ENCODE measurements at places on chromosomes 5 and 9.

- no peaks in the 10 kb centered on the region for H3K4me1 ChIP-seq
- H3K27me3 ChIP-seq: no peaks in the 10 kb centered on the region
- H3K27ac ChIP-seq: no peak overlapping the region
- no peak for DNase-seq
These were observed 506.9 kb downstream of the TLE1 start for GRCh38 chr9:81182431-81182830.

DNA sequence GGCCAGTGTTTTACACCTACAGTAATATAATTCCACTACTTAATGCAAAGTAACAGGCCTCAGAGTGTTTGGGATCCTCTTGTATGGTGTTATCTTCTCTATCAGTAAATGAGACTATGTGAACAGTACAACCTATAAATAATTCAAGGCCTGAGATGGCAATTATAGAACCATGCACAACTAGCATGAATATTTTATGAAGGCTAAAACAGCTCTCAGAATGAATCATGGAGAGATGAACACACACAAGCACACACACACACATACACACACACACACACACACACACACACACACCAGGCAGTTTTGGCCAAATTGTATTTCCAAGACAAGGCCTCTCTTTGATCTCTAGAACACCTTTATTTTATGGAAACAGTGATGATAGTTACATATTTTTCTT, 224.9 kb downstream of the EBF1 start:
- DNase-seq: no peak
- H3K27me3 ChIP-seq: no peaks in the 10 kb centered on the region
- H3K27ac ChIP-seq: peak overlapping the region; percentile 37
- peaks cover 3% of the 10 kb centered on the region for H3K4me1 ChIP-seq
- no peak overlapping the region for H3K4me3 ChIP-seq

GRCh38 chr5:74582853-74583252, 57.7 kb downstream of the ENC1 start:
- no peak overlapping the region for H3K4me3 ChIP-seq
- no peaks in the 10 kb centered on the region for H3K27me3 ChIP-seq

DNA sequence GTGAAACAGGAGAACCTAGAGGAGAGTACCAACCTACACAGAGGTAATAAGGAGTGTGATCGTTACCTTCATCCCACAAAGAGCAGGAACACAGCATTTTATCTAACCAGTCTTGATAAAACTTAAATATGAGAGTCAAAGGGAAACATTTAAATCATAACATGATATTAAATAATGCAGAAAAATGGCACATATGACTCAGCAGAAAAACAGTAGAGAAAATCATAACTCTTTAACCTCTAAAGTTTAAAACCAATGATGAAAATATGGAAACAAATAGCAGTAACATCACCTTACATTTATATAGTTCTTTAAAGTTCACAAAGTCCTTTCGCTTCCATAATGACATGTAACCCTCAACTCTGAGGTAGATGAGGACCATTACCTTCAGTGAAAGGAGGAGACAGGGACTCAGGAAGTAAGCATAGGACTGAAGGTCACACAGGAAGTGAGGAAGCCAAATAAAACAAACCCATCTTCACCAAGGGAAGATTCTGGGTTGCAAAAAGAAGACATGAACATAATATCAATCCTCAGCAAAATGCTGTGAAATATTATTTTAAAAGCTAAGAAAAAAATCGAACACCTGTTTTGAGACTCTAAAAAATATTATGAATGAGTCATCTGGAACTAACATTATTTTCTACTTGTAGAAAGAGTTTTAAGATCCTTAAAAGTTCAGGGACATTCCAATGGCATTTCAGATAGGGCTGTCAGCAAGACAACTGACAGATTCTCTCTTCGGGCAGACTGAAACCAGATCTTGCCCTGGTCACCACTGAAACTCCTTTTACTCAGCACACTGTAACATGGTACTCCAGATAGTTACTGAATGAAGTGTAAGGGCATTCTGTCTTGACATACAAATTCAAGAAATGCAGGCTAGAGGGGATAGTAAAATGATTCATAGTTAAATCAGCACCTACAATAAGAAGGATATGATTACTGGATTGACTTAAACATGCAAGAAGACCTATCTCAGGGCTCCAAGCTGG, 148.5 kb downstream of the EPB41L4A start:
- no peak overlapping the region for H3K4me3 ChIP-seq
- H3K27ac ChIP-seq: no peak overlapping the region
- H3K27me3 ChIP-seq: no peaks in the 10 kb centered on the region
- H3K4me1 ChIP-seq: no peaks in the 10 kb centered on the region
- no peaks in the 10 kb centered on the region for H3K36me3 ChIP-seq

DNA sequence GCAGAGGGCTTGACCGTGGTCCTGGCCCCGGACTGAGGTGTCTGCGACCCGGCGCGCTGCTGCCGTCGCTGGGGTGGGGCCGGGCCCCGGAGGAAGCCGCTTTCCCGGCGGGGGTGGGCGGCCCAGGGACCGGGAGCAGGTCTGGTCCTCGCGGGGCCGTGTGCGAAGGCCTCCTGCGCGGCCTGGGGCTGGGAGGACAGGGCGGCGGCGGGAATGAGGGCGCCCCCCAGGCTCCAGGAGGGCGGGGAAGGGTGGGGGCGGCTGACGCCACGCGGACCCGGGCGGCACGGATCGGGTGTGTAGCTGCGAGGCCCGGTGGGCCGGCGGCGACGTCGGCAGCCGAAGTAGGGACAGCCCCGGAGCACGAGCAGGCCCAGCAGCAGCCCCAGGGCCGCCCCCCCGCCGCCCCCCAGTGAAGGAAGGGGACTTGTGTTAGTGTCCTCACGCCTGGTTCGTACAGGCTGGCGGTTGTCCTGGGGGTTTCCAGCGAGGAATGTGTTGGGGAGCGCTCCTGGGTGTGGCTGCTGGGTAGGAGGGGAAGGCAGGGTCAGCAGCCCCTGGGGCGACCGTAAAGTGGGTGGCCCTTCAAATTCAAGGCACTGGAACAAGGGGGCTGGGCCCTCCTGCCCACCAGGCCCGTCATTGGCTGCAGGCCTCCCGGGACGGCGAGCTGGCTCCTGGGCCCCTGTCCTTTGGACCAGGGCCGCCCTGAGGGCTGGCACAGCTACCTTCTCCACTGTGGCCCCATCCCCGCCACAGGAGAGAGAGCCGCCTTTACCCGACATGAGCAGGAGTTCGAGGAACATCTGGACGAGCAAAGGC, 597 bp upstream of the TMEM250 start:
- H3K4me3 ChIP-seq: peak overlapping the region; percentile 65
- DNase-seq: peak; percentile 71
- no peaks in the 10 kb centered on the region for H3K36me3 ChIP-seq

GRCh38 chr5:180072556-180072955, 997 bp upstream of the RNF130 start:
- no peaks in the 10 kb centered on the region for H3K36me3 ChIP-seq
- H3K4me1 ChIP-seq: peaks cover 64% of the 10 kb centered on the region
- DNase-seq: no peak
- H3K27me3 ChIP-seq: no peaks in the 10 kb centered on the region

- no peak for DNase-seq
- no peak overlapping the region for H3K4me3 ChIP-seq
- no peaks in the 10 kb centered on the region for H3K27me3 ChIP-seq
- no peaks in the 10 kb centered on the region for H3K36me3 ChIP-seq
- no peak overlapping the region for H3K27ac ChIP-seq
- no peaks in the 10 kb centered on the region for H3K4me1 ChIP-seq
These were observed 85.1 kb downstream of the BRINP1 start for GRCh38 chr9:119284118-119284517.

DNA sequence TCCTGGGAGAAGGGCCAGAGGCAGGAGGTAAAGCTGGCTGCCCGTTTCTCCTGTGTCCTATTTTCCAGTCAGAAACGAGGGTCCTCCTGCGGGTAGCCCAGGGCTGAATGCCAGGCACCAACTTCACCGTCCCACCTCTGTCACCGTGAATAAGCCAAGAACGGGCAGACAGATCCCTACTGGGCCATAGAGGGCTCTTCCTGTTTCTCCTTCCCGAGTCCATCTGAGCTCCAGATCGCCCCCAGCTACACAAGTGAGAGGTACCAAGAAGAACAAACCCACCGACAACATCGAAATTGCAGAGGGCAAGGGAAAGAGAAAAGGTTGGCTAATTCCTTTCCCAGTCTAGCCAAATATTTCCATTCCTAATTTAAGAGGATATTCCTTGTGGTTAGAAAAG, 93.7 kb downstream of the SPOCK1 start:
- no peaks in the 10 kb centered on the region for H3K4me1 ChIP-seq
- no peaks in the 10 kb centered on the region for H3K27me3 ChIP-seq
- H3K4me3 ChIP-seq: no peak overlapping the region

GRCh38 chr9:77158772-77159513, 18.4 kb upstream of the VPS13A start:
- no peaks in the 10 kb centered on the region for H3K36me3 ChIP-seq
- H3K27me3 ChIP-seq: no peaks in the 10 kb centered on the region
- H3K27ac ChIP-seq: no peak overlapping the region
- DNase-seq: no peak
- no peaks in the 10 kb centered on the region for H3K4me1 ChIP-seq

DNA sequence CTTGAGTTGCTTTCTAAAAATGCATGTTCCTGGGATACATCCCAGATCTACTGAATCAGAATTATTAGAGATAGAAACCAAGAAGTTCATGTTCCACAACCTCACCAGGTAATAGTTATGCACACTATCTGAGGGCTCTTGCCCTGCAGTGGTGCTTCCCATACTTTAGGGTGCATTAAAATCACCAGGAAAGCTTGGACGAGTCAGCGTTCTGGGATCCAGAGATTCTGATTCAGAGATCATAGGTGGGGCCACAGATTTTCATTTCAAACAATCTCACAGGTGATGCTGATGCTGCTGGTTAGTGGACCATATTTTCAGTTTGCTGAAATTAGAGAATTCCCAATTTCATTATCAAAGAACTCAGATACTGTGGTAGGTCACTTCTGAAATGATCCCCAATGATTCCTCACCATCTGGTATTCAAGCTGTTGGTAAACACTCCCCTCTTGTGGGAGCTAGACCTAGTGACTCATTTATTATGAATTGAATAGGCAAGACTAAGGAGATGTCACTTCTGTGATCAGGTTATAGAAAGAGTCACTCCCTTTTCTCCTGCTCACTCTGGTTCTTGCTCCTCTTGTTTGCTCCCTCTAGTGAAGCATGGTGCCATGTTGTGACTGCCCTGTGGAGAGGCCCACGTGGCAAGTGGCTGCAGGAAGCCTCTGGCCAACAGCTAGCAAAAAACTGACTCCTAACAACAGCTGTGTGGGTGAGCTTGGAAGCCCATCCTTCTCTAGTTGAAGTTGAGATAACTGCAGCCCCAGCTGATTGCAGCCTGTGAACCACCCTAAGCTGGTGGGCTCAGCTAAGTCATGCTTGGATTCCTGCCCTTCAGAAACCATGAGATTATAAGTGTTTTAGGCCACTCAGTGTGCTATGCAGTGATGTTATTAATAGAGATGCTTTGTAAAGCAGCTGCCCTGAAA, 59.8 kb downstream of the SH3TC2 start:
- no peak for DNase-seq
- no peak overlapping the region for H3K27ac ChIP-seq
- no peak overlapping the region for H3K4me3 ChIP-seq
- H3K27me3 ChIP-seq: no peaks in the 10 kb centered on the region
- no peaks in the 10 kb centered on the region for H3K4me1 ChIP-seq
- no peaks in the 10 kb centered on the region for H3K36me3 ChIP-seq

DNA sequence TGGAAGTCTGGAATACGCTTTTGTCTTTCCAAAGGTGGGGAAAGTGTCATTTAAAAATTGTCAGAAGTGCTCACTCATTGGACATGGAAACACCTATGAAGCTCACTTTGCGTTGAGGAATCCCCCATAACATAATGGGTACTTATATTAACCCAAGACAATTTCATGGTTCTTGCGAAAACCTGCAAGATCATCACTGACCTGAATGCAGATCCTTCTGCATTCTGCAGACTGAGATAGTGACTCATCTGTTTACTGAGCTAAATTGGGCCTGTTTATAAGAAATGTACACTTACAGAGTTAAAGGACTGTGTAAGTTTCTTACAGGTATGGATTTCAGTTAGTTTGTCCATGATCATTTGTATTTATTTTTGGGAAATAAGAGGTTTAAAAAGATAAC, 153.0 kb downstream of the HMHB1 start:
- no peak overlapping the region for H3K27ac ChIP-seq
- H3K27me3 ChIP-seq: no peaks in the 10 kb centered on the region
- H3K4me1 ChIP-seq: no peaks in the 10 kb centered on the region
- H3K36me3 ChIP-seq: no peaks in the 10 kb centered on the region

DNA sequence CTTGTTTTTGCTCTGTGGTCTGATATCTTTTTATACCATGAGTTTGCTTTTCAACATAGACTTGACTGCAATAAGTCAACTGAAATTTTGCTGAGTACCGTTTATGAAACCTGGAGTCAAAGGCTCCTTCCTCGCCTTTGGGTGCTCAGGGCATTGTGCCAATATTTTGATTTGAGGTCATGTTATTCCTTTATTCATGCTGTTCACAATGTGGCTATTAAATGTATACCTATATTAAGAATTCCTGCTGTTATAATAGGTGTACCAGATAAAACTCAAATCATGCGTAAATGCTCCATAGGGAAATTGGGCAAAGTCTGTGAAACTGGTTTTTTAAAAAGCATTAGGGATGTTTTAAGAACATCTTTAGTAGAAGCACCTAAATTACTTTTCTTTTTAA, 334.0 kb upstream of the NUDT12 start:
- no peaks in the 10 kb centered on the region for H3K4me1 ChIP-seq
- H3K4me3 ChIP-seq: no peak overlapping the region
- no peak for DNase-seq
- no peak overlapping the region for H3K27ac ChIP-seq

GRCh38 chr9:130931508-130932254, 7.4 kb downstream of the FIBCD1 start:
- no peaks in the 10 kb centered on the region for H3K36me3 ChIP-seq
- H3K4me3 ChIP-seq: no peak overlapping the region
- DNase-seq: no peak
- peaks cover 13% of the 10 kb centered on the region for H3K27me3 ChIP-seq

DNA sequence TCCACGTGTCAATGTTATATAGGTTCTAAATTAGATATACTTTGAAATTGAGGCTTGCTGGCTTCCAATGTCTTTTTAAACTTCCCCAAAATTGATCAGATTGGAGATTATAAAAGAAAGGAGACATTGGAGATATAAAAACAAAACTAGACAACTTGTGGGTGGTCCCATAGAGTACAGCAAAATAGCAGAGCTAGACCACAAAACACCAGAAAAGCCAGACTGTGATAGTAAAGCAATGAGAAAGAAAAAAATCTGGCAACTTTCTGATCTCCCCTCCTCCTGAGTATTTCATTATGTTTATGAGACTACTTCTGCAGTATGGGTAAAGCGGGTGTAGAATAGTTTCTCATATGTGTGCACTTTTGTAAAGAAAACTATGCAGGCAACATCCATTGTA, 713.8 kb upstream of the MEF2C start:
- H3K4me1 ChIP-seq: no peaks in the 10 kb centered on the region
- H3K36me3 ChIP-seq: no peaks in the 10 kb centered on the region
- no peak overlapping the region for H3K27ac ChIP-seq
- no peak for DNase-seq
- no peaks in the 10 kb centered on the region for H3K27me3 ChIP-seq

- H3K4me3 ChIP-seq: no peak overlapping the region
- H3K27me3 ChIP-seq: peaks cover 2% of the 10 kb centered on the region
- DNase-seq: no peak
- H3K4me1 ChIP-seq: no peaks in the 10 kb centered on the region
- no peak overlapping the region for H3K27ac ChIP-seq
- H3K36me3 ChIP-seq: no peaks in the 10 kb centered on the region
These were observed 12.6 kb upstream of the FAM163B start for GRCh38 chr9:133621725-133622267.

Measured in liver (tissue), 10 donors.